ENCODE measurements at places on chromosomes 16 and 17.

DNA sequence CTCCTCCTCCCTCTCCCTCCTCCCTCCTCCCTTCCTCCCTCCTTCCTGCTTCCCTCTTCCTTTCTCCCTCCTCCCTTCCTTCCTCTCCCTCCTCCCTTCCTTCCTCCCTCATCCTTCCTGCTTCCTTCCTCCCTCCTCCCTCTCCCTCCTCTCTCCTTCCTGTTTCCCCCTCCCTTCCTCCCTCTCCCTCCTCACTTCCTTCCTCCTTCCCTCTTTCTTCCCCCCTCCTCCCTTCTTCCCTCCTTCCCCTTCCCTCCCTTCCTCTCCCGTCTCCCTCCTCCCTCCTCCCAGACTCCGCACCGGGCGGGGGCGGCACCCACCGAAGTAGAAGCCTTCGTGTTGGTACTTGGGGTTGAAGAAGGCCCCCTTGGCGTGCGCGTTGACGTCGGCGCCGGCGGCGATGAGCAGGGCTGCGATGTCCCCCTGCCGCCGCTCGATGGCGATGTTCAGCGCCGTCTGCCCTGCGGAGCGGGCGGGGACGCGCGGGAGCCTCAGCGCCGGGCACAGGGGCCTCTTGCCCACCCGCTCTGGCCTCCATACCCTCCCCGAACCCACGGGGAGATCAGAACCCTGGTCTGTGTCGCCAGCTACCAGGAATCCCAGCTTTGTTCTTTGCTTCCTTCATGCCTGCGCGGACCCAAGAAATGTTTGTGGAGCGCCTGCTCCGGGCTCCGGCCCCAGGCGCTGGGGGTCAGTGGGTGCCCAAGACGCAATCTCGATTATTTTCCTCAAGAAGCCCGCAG lies 22.2 kb downstream of the TRPV3 start:
- peak; percentile 83 for DNase-seq

DNA sequence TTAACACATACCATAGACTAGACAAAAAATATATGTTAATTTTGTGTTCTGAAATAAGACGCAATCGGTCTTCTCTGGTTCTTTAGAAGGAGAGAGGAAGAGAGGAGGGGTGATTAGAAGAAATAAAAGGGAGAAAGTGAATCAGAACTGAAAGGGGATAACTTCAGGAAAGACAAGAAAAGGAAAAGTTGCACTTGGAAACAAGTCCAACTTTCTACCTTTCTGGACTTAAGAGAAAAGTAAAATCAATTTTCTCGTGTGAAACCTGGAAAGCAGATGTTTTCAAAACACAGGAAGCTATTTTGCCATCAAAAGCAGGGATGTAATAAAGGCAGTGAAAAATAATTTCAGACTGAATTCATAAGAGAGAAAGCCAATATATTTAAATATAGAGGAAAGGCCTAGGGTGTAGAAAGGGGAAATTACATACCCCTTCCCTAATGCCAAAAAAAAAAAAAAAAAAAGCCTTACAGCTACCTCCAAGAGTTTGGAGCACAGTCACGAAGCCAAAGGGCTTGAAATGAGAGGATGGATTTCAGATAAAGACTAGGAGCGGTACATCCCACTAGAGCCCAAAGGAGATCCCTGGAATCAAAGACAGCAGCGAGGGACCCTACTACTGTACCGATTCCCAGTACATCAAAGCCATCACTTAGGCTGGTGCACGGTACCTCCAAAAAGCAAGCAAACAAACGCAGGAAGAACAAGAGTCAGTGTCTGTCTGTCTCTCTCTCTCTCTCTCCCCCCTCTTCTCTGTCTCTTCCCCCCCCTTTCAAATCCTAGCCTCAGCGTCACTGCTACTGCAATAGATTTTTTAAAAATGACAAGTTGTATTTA lies 12.1 kb upstream of the ZFHX3 start:
- DNase-seq, result no peak

- no peak for DNase-seq
These were observed 121.9 kb upstream of the CDH13 start for GRCh38 chr16:82504836-82505235.

DNA sequence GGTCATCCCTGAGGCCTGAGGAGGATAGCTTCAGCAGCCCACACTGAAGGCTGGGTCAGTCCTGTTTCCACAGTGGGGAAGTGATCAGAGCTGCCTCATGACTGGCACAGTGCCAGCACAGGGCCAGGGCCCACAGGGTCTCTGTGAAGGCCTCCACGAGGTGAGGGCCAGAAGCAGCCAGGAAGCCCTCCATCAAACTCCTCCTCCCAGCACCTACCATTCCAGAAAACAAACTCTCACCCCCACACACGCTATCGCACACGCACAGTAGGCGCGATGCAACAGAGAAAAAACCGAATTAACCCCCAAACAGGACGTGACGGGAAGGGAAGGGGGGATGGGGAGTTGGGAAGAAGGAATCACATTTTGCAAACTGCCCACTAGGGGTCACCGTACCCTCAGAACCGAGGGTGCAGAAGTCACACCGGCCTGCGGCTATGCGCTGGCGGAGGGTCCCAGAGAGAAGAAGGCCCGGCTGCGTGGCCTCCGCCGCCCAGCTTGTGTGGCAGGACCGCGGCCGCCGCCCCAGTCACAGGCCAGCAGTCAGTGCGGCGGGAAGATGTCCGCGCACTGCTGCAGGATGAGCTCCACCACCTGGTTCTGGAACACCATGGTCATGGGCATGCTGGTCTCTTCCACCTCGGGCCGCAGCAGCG lies 37.6 kb downstream of the ARHGAP27 start:
- peak; percentile 62 for DNase-seq

GRCh38 chr16:16096121-16096857 lies 127.0 kb downstream of the ABCC6 start:
- DNase-seq, result no peak

DNA sequence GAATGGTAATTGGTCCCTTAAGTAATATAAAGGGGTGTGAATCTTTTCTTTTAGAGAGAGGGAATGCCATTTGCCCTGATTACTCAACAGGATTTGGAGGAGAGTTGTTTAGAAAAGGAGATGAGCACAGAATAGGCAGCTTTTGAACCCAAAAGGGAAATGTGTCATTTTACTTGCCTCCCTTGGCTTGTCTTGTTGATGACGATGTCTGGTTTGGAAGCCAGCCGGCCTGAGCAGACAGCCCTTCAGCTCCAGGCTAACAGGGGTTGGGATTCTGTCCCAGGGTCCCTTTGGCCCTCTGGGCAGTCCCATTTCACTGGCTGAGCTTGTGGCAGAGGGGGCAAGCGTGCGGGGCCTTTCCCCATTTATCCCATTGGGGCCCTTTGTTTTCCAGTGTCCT lies 22.3 kb upstream of the PRKAR1A start:
- DNase-seq, result no peak
